ENCODE measurements at places on chromosomes 4 and X.

GRCh38 chr4:25954293-25954904 is 40.4 kb downstream of the SMIM20 start:
- no peak for ATAC-seq

DNA sequence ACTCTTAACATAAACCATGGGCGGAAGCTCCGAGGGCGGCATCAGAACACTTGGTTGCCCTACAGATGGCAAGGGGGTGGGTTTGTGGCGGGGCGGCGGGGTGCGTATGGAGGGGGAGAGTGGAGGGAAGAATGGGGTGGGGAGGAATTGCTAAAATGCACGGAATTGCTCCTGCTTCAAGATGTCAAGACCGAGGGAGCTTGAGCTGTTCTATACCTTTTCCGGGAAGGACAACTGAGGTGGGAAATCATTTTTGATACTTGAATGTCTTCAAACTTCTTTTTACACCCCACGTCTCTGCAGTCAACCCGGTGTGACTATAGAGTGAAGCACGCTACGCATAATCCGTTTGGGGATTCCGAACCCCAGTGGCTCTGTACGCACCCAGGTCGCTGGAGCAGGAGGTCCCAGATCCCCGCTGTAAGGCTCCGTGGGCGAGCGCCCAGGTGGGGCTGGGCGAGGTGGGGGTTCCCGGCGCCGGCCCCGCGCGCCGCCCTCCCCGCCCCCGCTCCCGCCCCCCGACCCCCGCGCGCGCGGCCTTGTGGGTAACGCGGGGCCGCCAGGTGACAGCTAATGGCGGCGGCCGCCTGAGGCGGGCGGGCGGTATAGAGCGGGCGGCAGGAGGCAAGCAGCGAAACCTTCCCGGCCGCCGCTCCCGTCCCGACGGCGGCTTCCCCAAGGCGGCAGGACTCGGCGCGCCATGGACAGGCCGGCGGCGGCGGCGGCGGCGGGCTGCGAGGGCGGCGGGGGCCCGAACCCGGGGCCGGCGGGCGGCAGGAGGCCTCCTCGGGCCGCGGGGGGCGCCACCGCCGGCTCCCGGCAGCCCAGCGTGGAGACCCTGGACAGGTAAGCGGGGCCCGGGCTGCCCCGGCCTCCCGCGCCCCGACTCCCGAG is at the start of gene MTMR1:
Gene MTMR1, plus strand, starts transcription at position 566 of the 894 bp plus-strand sequence. Its CDS starts 135 bp downstream, at position 701.
- ATAC-seq: peak; percentile 81

- ATAC-seq: no peak
Observed at GRCh38 chrX:75963774-75964173, 178.7 kb upstream of the MAGEE2 start.

DNA sequence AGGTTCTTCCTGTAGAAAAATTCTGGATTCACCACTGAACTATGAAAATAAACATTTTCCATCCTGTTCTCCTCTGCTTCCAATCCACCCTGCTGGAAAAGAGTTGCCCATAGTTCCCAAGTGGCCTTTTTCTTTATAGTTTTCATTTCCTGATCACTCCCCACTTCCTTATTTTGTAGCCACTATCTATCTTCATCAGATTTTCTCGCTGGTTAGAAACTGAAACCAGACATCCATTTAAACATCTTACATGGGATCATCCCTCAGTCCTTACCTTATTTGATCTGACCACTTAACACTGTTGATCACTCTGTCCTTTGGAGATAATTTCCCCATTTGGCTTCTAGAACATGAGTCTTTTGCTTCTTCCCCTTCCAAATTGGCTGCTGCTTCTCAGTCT is 42.2 kb upstream of the SCOC start:
- no peak for ATAC-seq

DNA sequence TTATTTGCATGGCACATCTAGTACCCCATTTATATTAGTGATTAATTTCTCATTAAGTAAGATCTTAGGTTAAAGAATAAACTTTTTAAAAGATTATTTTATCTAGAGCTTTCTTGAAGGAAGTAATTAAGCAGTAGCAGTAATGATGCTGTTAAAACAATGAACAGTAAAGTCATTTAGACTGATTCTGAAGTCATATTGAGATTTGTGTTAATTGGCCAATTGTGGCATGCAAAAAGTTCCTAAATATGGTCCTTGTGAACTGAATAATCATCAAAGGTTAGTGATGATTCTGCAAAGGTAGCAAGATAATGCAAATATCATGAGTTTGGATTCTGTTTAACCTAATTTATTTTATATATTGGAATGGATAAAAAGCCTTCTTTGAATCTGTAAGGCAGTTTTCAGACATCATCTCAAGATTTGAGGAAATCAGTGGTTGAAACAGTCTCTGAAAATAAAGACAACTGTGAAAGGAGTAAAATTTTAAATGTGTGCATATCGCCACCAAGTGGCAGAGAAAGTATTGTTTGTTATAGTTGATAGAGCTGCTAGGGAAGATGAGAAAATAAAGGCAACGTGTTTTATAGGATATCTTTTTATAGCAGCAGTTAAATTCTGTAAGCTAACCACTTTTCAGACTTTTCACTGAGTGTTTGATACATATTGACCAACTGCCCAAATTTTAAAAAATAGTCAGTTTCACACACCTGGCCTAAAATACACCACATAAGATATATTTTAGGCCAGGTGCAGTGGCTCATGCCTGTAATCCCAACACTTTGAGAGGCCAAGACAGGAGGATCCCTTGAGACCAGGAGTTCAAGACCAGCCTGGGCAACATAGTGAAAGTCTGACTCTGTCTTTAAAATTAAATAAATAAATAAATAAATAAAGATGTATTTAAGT is 79.6 kb downstream of the CCKAR start:
- ATAC-seq: peak; percentile 60

DNA sequence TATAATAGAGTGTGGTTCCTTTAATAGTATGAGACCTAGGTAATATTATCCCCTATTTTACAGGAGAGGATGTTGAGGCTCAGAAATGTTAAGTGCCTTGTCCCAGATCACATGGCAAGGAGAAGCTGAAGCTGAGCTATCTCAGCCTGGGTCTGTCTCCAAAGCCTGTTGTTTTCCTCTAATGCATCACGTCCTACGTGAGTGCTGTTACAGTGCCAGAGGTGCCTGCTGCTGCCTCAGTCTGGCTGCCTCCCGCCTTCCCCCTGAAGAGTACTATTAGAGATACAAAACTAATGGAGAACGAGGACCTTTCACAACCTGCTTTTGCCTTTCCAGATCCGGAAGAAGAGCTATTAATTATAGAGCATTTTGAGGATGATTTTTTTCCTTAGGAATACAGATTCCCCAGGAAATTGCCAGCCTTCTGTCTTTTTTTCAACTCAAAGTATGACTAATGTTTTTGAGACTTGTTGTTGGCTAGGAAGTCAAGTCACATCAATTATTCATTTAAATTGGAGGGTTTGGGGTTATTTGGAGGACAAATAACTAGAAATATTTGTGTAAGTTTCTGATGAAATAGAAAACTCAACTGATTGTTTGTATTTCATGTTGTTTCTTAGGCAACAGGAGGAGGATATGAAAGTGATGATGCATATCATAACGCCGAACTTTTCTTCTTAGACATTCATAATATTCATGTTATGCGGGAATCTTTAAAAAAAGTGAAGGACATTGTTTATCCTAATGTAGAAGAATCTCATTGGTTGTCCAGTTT is 43.9 kb upstream of the MTMR1 start:
- ATAC-seq: peak; percentile 39

GRCh38 chrX:10415306-10416001 is 204.9 kb downstream of the MID1 start:
- ATAC-seq: no peak

DNA sequence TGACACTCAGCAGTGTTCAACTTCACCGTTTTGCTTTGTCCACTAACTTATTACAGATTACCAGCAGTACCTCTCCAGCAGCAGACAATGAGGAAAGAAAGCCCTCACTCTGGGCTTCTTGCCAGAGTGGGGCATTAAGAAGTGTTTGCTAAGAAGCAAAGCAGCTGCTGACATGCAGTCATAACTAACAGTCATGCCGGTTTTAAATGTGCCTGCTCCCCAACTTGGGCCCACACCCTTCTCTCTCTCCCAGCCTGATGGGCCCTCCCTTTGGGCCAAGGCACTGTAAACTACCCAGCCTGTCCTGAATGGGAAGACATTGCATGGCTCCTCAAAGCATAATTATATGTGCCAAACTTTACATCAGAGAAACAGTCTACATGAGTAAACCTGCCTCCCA is 54.6 kb upstream of the HHIP start:
- peak; percentile 85 for ATAC-seq

GRCh38 chr4:165588534-165589315 is 209.9 kb downstream of the CPE start:
- ATAC-seq: no peak

GRCh38 chr4:142130666-142131065 is 494.3 kb downstream of the IL15 start:
- no peak for ATAC-seq

DNA sequence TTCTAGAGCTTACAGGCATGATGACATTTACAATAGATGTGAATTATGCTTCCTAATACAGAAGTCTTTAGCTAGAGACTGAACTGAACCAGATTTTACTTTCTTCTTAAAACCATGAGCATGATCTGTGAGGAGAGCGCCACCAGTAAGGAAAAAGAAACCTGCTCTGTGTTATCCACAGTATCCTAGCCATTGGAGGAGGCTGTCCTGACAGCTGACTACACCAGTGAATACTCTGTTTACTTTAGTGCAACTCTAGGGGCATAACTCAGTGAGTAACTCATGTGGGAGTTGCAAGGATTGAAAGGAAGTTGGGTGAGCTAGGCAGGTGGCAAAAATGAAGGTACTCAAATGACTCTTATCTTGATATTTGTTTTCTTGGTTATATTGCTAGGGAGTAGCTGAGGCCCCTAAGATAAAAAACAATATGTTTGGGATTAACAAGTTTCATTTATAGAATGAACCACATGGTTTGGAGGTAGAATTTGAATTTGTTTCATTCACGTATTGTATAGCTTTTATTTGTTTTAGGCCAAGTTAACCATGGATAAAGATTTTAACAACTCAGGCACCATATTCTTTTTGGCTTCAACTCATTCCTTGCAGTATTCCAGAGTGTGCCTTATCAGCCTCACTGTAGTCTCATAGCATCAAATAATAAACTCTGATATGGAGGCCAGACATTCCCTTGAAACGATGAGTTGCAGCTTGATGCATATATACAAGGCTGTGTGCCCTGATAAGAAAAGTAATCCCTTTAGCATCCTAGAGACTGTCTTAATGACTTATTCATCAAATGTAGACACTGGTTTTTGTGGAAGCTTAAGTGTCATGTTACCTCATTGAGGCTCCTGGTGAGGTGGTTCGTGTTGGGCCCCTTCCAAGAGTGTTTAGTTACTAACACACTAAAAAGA is 2.5 kb downstream of the BMP3 start:
- ATAC-seq: no peak

DNA sequence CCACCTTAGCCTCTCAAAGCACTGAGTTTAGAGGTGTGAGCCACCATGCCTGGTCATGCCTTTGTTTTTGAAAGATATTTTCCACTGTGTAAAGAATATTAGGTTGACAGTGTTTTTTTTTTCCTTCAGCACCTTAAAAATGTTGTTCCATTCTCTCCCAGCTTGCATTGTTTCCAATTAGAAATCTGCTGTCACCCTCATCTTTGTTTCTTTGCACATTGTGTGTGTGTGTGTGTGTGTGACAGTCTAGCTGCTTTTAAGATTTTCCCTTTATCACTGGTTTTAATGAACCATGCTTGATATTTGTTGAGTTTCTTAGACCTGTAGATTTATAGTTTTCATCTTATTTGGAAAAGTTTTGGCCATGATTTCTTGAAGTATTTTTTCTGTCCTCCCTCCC is 79.0 kb upstream of the NKX1-1 start:
- ATAC-seq: no peak

DNA sequence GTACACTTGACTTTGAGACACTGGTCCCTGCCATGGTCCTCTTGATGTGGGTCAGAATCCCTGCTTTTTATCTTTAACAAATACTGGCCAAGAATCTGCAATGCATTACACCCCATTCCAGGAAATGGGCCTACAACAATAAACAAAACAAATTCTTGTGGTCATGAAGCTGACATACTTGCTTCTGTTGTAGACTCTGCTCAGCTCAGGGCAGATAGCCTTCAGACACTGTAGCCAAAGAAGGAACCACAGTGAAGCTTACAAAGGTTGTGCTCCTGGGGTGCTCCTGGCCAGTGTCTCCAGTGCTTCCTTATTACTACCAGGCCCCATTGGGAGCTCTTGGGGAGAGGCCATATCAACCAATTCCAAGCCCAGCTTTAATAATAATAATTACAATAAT is 21.8 kb downstream of the KIAA1210 start:
- ATAC-seq: no peak

DNA sequence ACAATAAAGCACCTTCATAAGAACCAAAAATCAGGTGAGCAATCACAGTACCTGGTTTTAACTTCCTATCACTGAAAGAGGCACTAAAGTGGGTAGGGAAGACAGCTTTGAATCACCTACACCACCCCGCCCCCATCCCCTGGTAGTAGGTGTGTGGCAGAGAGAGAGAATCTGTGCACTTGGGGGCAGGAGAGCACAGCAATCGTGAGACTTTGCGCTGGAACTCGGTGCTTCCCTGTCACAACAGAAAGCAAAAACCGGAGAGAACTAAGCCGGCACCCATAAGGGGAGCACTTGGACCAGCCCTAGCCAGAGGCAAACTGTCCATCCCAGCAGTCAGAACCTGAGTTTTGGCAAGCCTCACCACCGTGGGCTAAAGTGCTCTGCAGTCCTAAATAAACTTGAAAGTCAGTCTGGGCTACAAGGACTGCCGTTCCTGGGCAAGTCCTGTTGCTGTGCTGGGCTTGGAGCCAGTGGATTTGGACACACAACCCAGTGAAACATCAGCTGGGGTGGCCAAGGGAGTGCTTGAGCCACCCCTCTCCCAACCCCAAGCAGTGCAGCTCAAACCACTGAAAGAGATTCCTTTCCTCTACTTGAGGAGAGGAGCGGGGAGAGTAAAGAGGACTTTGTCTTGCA is 32.1 kb downstream of the NDUFB11 start:
- ATAC-seq: peak; percentile 58

- peak; percentile 65 for ATAC-seq
Observed at GRCh38 chr4:136329042-136329662, 1203.1 kb downstream of the PCDH18 start.

DNA sequence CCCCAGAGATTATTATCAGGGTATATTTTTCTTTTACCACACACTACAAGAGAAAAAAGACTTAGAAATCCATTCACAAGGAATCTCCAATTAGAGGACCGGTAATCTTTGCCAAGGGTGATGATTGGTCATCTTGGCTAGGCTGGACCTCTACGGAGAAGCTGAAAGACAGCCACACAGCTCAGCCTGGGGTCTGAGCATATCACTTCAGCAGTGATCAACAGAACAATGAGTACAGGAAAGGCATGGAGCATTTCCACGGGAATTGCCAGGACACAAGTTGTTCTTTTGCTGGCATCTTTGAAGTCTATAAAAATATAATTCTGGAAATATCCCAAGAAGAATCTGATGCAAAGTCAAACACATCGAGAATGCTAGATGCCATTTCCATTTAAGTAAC is 191.5 kb downstream of the TENM3 start:
- no peak for ATAC-seq
